ENCODE measurements at places on chromosomes 6 and 20. TPM values are rescaled to one million over a fixed set of nuclear protein-coding genes. Genes with fewer than 3 reads are reported as not detected.

Gene IL17A
- not detected for total RNA-seq

Gene TXLNB
- total RNA-seq, result 0.95 TPM

Gene ID4
- total RNA-seq, result 0.76 TPM

Gene TRAPPC3L
- 0.11 TPM for total RNA-seq

Gene FAM209A
- total RNA-seq, result 0.17 TPM

Gene CALHM4
- total RNA-seq, result 0.11 TPM

Gene OR2J1
- total RNA-seq, result not detected

Gene POU3F2
- total RNA-seq, result not detected

Gene PPP1R16B
- total RNA-seq, result 183 TPM

Gene RAB44
- not detected for total RNA-seq

Gene PPP1R3D
- total RNA-seq, result 8.4 TPM

Gene GPLD1
- total RNA-seq, result 0.43 TPM

Gene FBXL4
- 16.4 TPM for total RNA-seq

Gene EPB41L1
- total RNA-seq, result 14.4 TPM

Gene SLC35D3
- not detected for total RNA-seq

Gene OR2B6
- total RNA-seq, result not detected

Gene KHDC1L
- not detected for total RNA-seq

Gene SYS1
- 29.6 TPM for total RNA-seq

Gene GMNN
- total RNA-seq, result 11.2 TPM

Gene TBXT
- total RNA-seq, result not detected

Gene ABHD16A
- 52.7 TPM for total RNA-seq

Gene ACTL10
- 0.95 TPM for total RNA-seq

Gene MEP1A
- not detected for total RNA-seq

Gene NDUFAF5
- 11.7 TPM for total RNA-seq

Gene DOK5
- not detected for total RNA-seq

Gene HLA-DOA
- not detected for total RNA-seq

Gene PLAGL2
- total RNA-seq, result 2.4 TPM

Gene MATN4
- total RNA-seq, result under 0.01 TPM

Gene HSF2
- total RNA-seq, result 19.0 TPM

Gene TMEM217
- 5.8 TPM for total RNA-seq

Gene BIRC7
- not detected for total RNA-seq

Gene LST1
- total RNA-seq, result 0.26 TPM

Gene NAA20
- 51.3 TPM for total RNA-seq

Gene SDC4
- total RNA-seq, result 54.9 TPM

Gene ELOVL4
- 0.60 TPM for total RNA-seq

Gene SLCO4A1
- total RNA-seq, result 0.11 TPM

Gene DEFB121
- total RNA-seq, result not detected

Gene NFKBIE
- total RNA-seq, result 8.0 TPM

Gene TAAR8
- not detected for total RNA-seq

Gene MLIP
- 1.5 TPM for total RNA-seq

Gene RAB23
- 5.2 TPM for total RNA-seq

Gene PACSIN1
- not detected for total RNA-seq

Gene CRISP3
- total RNA-seq, result not detected

Gene TMEM239
- not detected for total RNA-seq

Gene ENPP5
- total RNA-seq, result not detected

Gene SCRT2
- not detected for total RNA-seq

Gene EYS
- not detected for total RNA-seq

Gene RBM12
- total RNA-seq, result 43.7 TPM

Gene ADGRF5
- 126 TPM for total RNA-seq

Measured in dermis lymphatic vessel endothelial cell (primary cell).